ENCODE measurements at places on chromosomes 4 and X.

DNA sequence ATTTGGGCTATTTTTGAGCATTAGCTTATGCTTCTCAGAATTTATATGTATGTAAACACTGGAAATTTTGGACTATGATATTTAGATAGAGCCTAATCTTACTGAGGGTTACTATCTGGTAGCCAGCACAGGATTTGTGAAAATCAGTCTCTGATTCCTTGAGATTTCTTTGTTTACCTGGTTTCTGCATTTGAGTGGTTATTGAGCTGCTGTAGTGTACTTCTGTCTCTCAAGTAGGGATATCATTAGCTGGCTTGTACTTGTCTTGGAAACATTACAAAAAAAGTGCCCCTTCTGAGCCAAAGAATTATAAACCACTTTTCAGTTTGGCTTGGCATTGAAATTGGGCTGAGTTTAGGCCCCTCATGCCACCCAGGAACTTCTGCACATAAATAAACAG lies 49.7 kb downstream of the TLL1 start:
- DNase-seq: no peak

- DNase-seq: peak; percentile 78
Measured at GRCh38 chrX:45803383-45803921, 602.8 kb upstream of the DIPK2B start.

- no peak for DNase-seq
Measured at GRCh38 chrX:24902806-24903205, 113.0 kb downstream of the ARX start.

GRCh38 chr4:81405900-81406401 lies 65.8 kb downstream of the RASGEF1B start:
- DNase-seq: peak; percentile 41

- DNase-seq: no peak
Measured at GRCh38 chr4:74777531-74777930, 16.8 kb downstream of the BTC start.

GRCh38 chrX:72079607-72080006 lies 52.1 kb downstream of the RTL5 start:
- DNase-seq: no peak

GRCh38 chr4:125316791-125317524 lies 2.2 kb downstream of the FAT4 start:
- DNase-seq: no peak

- DNase-seq: no peak
Measured at GRCh38 chr4:98387345-98388026, 126.3 kb downstream of the RAP1GDS1 start.

DNA sequence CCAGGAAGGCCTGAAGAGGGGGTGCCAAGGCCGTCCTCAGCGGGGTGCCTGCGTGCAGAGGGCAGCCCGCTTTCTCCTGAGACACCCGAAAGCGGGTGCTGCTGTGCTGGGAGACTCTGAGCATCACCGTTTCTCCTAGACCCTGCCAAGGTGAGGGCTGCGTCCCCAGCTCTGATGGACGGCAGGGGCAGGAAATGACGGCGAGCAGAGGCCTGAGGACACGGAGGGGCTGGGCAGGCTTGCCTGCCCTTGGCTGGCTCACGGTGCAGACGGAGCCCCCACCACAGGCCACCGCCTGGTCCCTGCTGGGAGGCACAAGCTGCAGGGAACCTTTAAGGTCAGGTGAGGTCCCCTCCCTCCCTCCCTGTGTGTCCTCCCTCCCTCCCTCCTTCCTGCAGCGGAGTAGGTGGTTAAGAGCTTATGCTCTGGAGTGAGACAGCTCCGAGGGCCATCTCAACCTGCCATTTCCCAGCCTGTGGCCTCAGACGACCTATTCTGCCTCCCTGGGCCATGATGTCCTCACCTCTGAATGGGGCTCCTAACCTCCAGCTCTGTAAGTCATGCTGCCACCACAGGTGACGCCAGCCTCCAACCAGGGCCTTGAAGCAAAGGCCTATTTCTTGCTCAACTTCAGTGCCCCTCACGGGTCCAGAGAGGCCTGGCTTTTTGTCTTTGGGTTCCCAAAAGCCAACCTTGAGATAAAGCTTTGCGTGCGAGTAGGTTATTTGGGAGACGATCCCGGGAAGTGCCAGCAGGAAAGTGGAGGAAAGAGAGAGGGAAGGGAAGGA lies 54.2 kb upstream of the GRPEL1 start:
- DNase-seq: no peak

DNA sequence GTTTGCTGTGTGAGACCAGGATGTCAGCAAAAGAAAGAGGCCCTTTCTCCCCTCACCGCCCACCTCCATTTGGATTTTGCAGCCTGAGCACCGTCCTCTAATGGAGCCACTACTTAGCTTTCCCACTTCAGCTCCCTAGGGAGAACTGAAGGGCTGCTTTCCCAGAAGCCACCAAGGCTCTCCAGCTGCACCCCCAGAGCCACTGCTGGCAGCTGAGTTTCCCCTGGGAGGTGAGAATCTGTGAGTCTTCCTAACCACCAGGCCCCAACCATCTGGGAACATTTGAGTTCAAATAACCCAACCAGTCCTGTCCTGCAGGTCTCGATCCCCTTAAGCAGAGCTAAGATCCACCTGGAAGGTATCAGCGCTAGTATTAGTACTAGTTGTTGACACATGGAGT lies 173.1 kb upstream of the USP9X start:
- no peak for DNase-seq

GRCh38 chrX:16836371-16836770 lies 33.8 kb downstream of the RBBP7 start:
- no peak for DNase-seq

DNA sequence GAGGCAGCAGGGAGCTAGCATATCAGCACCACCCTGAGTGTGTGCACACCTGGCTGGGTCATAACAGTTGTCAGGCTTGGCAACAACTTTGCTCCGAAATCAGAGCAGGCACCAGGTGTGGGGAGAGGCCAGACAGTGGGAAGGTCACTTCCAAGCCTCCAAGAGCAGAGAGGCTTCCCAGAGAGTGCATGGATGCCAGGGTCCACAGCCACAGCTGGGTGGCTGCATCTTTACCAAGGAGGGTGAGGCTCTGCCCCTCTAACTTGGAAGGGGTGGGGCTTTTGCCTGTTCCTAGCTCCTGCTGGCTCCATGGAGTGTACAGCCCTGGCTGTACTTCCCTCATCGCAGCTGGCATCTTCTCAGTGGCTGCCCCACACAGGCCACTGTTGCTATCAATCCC lies 322.4 kb downstream of the CCSER1 start:
- DNase-seq: no peak

DNA sequence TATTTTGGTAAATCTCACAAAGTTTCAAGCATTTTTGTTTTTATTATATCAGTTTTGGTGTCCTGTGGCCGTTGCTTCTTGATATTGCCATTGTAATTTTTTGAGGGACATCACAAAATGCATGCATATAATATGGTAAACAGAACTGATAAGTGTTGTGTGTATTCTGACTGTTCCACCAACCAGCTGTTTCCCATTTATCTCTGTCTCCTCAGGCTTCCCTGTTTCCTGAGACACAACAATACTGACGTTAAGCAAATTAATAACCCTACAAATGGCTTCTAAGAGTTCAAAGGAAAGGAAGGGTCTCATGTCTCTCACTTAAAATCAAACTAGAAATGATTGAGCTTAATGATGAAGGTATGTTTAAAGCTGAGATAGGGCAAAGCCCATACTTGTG lies 40.0 kb downstream of the UGT2B10 start:
- DNase-seq: no peak

DNA sequence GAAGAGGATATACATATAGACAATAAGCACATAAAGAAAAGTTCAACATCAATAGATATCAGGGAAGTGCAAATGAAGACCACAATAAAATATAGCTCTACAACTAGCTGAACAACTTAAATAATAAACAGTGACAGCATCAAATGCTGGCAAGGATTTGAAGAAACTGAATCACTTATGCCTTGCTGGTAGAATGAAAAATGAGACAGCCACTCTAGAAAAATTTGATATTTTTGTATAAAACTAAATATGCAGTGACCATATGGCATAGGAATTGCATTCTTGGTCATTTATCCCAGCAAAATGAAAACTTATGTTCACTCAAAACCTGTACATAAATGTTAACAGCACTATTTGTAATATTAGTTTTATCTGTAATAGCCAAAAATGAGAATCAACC lies 1102.0 kb downstream of the C4orf33 start:
- DNase-seq: no peak

DNA sequence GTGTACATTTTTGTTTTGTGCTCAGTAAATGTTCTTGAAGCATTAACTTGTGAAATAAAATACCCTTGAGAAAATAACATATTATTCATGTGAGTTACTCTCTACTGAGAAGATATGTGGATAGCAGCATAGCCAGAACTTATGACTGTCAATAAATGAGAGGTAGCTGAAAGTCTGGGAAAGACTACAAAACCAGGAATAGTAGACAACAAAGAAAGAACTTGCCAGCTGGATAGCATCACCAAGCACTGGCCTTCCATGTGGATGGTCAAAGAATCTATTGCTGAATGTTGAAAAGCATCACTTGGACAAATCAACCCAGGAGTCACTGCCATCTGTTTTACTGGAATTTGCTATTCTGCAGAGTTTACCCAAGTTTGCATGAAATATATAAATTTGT lies 650.0 kb upstream of the HTR2C start:
- DNase-seq: no peak

- no peak for DNase-seq
Measured at GRCh38 chr4:11814758-11815157, 386.1 kb upstream of the HS3ST1 start.

GRCh38 chrX:136829413-136829812 lies 48.7 kb upstream of the ARHGEF6 start:
- no peak for DNase-seq

DNA sequence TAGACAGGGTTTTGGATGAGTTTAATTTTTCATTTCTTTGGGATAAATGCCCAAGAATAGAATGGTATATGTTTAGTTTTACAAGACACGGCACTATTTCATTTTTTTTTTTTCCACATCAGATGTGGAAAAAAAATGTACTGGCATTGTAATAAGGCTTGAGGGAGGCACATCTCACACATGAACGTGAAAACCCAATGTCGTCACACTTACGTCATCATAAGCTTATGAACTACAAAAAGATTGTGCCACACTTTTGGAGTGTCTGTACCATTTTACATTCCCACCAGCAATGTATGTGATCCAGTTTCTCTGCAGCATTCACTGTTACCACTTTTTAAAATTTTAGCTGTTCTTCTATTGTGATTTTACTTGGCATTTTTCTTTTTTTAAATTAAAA lies 74.2 kb downstream of the TAF1 start:
- DNase-seq: no peak

DNA sequence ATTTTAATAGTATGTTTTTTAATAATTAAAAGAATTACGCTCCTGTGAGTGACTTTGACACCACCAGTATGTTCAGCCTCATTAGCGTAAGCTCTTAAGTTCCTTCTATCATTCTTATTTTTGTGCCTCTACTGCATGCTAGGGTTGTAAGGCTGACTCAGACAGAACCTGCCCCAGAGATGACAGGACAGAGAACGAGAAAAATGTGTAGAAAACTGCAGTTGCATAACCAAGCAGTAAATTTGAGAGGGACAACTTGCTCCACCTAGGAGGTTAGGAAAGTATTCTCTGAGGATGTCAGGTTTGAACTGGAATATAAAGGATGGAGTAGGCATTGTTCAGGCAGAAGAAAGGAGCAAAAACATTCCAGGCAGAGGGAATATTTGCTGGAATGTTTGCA lies 98.7 kb downstream of the NFKB1 start:
- no peak for DNase-seq

DNA sequence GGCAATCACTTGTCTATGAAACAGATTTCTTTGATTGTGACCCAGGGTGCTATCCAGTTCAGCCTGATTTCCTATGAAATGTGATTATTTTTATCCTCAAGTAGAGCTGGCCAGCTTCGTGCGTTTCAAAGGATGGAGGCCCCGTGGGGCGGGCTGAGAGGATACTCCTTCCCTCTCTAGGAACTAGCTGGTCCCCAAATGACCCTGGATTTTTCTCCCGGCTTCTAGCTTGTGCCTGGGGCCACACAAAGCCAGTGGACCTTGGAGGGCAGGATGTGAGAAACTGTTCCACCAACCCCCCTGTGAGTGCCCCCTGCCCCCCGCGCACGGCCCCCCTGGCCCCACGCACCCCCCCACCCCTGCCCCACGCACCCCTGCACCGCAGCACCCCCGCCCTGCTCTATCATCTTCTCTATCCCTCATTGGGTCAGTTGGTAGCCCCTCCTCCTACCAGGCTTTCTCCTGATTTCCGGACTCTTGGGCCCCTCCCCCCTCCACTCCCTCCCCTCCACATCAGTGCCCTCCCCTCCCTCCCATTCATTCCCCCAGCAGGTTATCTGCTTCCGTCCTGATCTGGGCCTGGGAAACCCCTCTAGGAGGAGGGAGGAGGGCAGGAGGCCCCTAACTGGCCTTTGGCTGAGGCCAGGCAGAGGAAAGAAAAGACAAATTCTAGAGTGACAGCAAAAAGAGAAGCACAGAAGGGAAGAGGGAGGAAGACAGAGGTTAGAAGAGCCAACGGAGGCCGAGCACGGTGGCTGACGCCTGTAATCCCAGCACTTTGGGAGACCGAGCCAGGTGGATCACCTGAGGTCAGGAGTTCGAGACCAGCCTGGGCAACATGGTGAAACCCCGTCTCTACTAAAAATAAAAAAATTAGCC lies 3.3 kb downstream of the XPNPEP2 start:
- DNase-seq: no peak

DNA sequence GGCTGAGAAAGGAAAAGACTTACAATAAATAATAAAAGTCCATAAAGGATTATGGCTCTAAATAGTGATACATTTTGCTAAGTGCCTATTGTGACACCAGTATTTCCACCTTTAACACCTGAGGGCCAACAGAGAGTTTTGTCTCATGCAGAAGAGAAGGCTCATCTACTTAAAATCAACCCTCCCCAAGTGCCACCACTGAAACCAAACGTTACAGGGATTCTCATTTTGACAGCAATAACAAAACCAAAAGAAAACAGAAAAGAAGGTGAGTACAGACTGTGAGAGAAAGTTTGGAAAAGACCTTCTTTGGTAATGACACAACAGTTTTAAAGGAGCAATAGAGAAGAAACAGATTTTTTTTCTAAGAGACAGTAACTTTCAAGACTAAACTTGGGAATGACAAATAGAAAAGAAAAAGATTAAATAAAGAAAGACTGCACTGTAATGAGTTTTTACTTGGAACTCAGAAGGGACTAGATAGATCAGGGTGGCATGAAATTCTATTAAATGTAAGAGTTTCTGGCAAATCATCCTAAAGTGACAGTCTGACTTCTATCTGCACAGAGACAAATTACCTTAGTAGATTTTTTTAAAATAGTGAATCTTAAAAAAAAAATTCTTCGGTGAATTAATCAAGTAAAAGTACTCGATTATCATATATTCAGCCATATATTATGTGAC lies 109.7 kb downstream of the ZNF827 start:
- DNase-seq: no peak

- no peak for DNase-seq
Measured at GRCh38 chr4:39687014-39687413, 10.9 kb upstream of the UBE2K start.

DNA sequence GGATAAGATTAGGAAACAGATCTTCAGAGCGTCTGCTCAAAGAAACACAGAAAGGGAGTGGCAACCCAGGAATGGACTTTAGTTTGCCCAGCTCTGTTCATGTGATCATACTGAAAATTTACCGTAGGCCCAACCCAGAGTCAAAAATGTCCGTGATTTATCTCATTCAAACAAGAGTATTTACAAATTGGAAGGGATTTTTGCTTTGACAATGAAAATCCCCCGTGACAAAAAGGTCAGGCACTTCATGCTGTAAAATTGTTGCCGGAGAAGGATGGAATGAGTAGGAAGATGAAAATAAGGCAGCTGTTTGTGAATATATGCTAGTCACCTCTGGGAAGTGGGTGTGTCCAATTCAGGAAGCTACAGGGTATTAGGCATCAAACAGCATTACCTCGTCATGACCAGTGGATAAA lies 1.2 kb downstream of the SULT1B1 start:
- no peak for DNase-seq

GRCh38 chrX:43423876-43424275 lies 232.2 kb upstream of the MAOA start:
- no peak for DNase-seq

Measured in Panc1 (cell line).